ENCODE measurements at places on chromosomes 12 and 14.

DNA sequence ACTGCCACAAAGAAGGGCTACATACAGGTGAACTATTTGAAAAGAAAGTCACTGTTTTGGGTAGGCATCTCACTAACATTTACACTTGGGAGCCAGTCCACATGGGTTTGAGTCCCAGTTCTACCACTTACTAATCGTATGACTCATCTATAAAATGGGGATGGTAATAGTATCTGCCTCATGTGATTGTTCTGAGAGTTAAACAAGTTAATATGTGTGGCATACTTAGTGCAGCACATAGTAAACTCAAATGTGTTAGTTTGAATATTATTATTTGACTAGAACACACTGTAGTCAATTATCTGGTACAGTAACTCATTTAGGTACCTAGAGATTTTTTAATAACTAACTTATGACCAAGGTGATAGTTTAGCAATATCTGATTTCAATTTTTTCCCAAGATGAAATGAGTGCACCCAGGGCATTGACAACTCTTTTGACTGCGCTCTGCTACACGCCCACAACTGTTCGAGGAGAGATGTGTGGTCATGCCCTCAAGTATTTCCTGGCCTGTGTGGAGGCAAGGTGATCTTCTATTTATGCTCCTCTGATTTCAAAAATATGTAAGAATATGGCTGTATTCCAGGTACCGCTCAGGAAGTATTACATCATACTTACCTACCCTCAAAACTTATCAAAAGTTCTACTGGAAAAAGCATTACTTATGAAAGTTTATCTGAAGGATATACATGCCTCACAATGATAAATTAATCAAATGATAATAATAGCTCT lies 210.6 kb upstream of the EGLN3 start:
- no peak for DNase-seq

DNA sequence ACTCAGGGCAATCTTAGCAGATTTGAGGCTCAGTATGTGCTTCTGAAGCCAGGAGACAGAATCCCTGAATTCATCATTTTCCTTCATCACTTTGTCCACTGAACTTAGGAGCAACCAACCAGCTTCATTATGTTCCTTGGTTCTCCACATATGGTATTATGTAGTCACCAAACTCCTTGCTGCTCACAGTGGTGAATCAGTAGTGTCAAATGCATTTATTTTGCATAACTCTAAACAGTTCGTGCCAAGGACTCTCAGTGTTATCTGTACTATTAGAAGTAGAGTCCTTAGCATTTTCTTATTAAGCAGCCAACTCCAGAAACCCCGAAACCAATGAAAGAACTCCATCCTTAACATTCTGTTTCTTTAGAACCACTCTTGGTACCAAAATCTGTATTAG lies 466.9 kb upstream of the RGS6 start:
- DNase-seq = no peak

- DNase-seq = no peak
Measured at GRCh38 chr12:45285717-45286116, 69.8 kb downstream of the ANO6 start.

DNA sequence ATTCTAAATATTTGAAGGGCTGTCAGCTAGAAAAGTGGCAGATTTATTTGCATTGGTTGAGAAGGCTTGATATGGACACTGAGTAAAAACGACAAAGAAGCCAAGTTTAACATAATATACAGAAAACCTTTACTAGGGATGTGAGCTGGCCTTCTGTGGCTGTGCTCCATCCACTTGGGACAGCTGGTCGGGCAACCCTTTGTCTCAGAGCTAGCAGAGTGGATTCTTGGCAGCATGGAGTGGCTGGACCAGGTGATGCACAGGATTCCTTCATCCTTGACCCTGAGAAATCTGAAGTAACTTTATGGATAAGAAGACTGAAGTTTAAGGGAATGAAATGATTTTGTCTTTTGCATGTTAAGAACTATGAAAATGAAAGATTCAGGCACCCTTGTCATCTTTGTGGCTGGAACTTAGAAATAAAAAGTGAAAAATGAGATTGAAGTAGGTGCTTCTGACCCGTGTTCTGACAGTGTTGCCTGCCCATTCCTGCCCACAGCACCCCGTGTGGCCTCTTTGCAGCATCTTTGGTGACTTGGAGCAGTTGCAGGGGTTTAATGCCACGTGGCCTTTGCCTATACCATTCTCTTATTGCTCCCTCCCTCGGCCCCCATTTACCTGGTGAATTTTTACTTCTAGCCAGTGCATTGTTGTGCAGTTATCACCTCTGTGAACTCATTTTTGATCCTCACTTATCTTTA lies 32.6 kb downstream of the PELI2 start:
- DNase-seq = no peak

DNA sequence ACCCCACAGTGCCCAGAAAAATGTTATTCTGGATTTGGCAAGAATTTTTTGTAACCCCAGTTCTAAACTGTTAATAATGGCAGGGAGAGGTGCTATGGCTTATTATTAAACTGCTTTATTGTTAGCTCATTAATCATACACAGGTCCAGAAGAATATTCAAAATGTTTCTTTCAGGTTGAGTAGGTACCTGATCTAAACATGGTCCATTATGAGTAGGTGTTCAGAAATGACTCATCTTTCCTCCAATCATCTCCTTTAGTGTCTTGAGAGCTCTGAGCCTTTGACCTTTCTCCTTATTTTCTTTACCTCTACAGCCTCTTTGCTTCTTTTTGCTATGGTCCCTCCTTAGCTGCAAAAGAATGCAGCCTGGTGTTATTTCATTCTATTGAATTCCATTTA lies 211.0 kb upstream of the GARIN6 start:
- DNase-seq = no peak

All from HepG2 (cell line).